K562 (cell line): ENCODE measurements at places on chromosomes 5 and 9. TPM values are rescaled to one million over a fixed set of nuclear protein-coding genes. Genes with fewer than 3 reads are reported as not detected.

DNA sequence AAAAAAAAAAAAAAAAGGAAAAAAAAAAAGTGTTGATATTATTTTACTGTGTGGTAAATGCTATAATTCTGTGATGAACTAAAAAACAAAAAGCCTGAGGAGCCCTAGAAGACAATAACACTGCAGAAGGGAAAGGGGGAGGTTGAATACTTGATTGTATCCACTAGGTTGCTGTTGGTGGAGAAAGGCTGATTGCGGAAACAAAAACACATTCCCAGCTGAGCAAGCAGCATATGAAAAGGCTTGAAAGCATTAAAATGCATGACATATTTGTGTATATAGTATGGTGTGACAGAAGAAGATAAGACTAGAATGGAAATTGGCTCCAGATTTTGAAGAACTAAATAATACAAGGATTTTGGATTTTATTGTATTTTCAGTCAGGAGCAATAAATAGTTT is 8.9 kb downstream of the RABGAP1 start:
- DNase-seq = no peak

DNA sequence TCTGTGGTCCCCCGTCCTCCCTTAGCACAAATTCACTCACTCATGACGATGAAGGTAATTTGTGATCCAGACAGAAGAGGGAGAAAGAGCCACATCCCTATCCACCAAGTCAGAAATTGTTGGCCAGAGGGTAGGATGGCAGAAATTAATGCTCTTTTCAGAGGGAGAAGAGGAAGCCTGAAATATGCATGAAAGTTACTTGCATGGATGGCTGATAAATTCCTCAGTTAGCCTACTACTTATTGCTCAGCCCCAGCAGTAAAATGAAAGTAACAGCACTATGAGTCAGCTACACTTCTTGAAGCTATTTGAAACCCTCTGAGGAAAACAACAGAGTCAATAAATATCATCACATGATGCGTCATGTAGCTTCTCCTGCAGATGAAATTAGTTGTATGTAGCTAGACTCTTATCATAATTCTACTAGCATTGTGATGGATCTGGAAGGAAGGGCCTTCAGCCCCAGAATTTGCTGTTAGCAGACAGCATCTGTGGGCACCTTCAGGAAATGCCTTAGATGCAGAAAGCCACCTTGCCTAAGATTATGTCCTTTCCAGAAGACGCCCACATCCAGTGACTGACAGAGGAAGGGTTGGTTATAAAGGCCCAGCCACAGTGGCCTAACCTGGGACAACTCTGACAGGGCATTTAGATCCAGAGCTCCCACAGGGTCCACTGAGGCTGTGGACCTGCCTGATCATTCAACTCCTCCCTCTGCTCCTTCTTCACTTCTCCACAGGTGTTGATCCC is 81.2 kb upstream of the CCDC112 start:
- no peak for DNase-seq

GRCh38 chr5:167861129-167861927 is 430.1 kb upstream of the WWC1 start:
- no peak for DNase-seq

GRCh38 chr5:116133281-116133680 is 48.5 kb downstream of the COMMD10 start:
- DNase-seq = no peak

Gene PCDHA7
- total RNA-seq = not detected in 2 replicates

Gene CCDC69
- 7.5 and 7.6 TPM in 2 replicates for total RNA-seq

Gene GABRP
- 0.13 TPM in 1 of 2 replicates, not detected in the other for total RNA-seq

Gene SHISAL2B
- not detected in 2 replicates for total RNA-seq
